Articular chondrocyte of knee joint (primary cell): ENCODE measurements at places on chromosomes 11 and 22. TPM values are rescaled to one million over a fixed set of nuclear protein-coding genes. Genes with fewer than 3 reads are reported as not detected.

The OR52E2 gene
- not detected in 2 replicates for total RNA-seq

The ANO9 gene
- not detected in 2 replicates for total RNA-seq

The TTC12 gene
- 15.1 and 27.7 TPM in 2 replicates for total RNA-seq

The FAT3 gene
- 13.9 and 14.6 TPM in 2 replicates for total RNA-seq

The SULT4A1 gene
- total RNA-seq: 0.43 and 1.4 TPM in 2 replicates
